Forelimb muscle (tissue), 1 donor: ENCODE measurements at places on chromosomes 3 and 15. TPM values are rescaled to one million over a fixed set of nuclear protein-coding genes. Genes with fewer than 3 reads are reported as not detected.

Gene FHIT
- 7.1 TPM for polyA plus RNA-seq

Gene PRTG
- 3.2 TPM for polyA plus RNA-seq

Gene MAP1A
- polyA plus RNA-seq, result 28.3 TPM

Gene GASK1A
- polyA plus RNA-seq, result 4.4 TPM

Gene ESYT3
- 20.7 TPM for polyA plus RNA-seq
